Sigmoid colon (tissue), 7 donors: ENCODE measurements at places on chromosomes 2 and 18. TPM values are rescaled to one million over a fixed set of nuclear protein-coding genes. Genes with fewer than 3 reads are reported as not detected.

The DSG4 gene
- not detected for total RNA-seq

The STK39 gene
- total RNA-seq: 26.3 TPM

The TBR1 gene
- total RNA-seq: not detected

- peak; percentile 53 for DNase-seq
- H3K27me3 ChIP-seq: no peaks in the 10 kb centered on the region
- H3K4me3 ChIP-seq: no peak overlapping the region
- no peak overlapping the region for H3K27ac ChIP-seq
- no peaks in the 10 kb centered on the region for H3K36me3 ChIP-seq
- H3K4me1 ChIP-seq: peaks cover 5% of the 10 kb centered on the region
Observed at GRCh38 chr2:240922982-240923537, 16.9 kb downstream of the CROCC2 start.

- no peak overlapping the region for H3K4me3 ChIP-seq
- peaks cover 20% of the 10 kb centered on the region for H3K4me1 ChIP-seq
- H3K27me3 ChIP-seq: peaks cover 19% of the 10 kb centered on the region
- no peak for DNase-seq
Observed at GRCh38 chr18:74454279-74454751, 2.8 kb downstream of the DIPK1C start.

DNA sequence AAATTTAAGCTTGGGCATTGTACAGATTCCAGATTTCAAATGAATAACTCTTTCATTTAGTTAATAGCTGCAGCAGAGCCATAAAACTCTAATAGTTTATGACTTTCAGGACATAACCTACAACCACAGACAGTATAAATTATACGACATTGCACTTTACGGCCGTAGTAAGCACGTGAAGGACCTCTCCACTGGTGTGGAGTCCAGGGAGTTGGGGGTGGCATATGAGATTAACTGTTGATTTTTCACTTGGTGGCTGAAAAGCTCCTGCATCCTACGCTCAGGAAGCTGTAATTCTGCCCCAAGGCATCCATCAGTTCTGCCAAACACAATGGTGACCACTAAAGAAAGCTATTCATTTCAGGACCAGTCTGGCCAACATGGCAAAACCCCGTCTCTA, 376.2 kb downstream of the SOX11 start:
- no peak overlapping the region for H3K27ac ChIP-seq
- H3K4me1 ChIP-seq: peaks cover 10% of the 10 kb centered on the region
- no peaks in the 10 kb centered on the region for H3K36me3 ChIP-seq
- H3K4me3 ChIP-seq: no peak overlapping the region
- H3K27me3 ChIP-seq: no peaks in the 10 kb centered on the region

- H3K4me1 ChIP-seq: peaks cover 8% of the 10 kb centered on the region
- H3K36me3 ChIP-seq: no peaks in the 10 kb centered on the region
- H3K27ac ChIP-seq: no peak overlapping the region
- no peak for DNase-seq
- H3K27me3 ChIP-seq: no peaks in the 10 kb centered on the region
Observed at GRCh38 chr18:33603454-33603853, 25.4 kb downstream of the ASXL3 start.

DNA sequence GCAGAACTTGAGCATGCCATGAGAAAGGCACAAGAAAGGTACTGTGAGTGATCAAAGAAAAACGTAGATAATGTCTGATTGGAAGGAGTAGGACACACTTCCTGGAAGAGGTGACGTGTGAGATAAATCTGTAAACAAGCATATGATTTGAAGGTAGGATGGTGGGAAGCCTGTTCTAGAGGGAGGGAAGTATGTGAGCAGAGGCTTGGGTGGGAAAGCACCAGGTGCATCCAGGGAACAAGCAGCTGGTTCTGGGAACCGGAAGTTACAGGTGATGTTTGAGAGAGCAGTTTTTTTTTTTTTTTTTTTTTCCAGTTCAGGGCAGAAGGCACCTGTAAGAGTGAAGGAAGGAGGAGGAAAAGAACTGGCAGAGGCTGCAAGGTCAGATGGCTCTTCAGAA, 116.6 kb upstream of the EFEMP1 start:
- DNase-seq: no peak
- H3K36me3 ChIP-seq: no peaks in the 10 kb centered on the region
- H3K4me1 ChIP-seq: no peaks in the 10 kb centered on the region
- no peaks in the 10 kb centered on the region for H3K27me3 ChIP-seq
- H3K4me3 ChIP-seq: no peak overlapping the region

DNA sequence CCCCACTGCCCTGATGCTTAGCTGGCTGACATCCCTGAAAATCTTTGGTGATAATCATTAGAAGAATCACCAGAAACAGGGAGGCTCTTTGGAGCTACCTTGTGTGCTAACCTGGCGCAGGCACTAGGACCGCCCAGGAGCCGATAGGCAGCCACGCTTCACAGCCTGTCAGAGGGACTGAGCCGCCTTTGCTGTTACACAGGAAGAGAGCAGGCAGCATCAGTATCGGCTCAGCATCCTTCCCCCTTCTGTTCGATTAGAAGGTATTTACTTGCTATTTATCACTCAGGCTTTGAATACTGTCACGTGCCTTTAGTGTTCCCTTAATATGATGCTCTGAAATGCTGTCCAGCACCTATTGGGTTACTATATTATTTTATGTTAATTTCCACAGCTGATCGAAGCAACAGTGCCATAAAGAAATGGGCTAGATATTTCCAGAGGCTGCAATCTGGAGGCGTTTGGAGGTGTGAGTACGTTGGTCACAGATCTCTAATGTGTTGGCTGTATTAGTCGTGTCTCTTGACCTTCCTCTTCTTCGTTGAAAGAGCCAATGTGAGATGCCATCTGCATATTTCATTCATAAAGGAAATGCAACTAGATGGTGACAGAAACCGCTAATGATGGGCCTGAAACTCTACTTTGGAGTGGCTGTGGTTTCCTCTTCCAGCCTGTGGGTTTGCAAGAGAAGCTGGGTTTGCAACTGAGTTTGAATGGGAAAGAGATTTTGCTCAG, 110.4 kb upstream of the RAB27B start:
- H3K27ac ChIP-seq: no peak overlapping the region
- no peak for DNase-seq
- no peaks in the 10 kb centered on the region for H3K4me1 ChIP-seq
- no peak overlapping the region for H3K4me3 ChIP-seq
- no peaks in the 10 kb centered on the region for H3K27me3 ChIP-seq

The CHPF gene
- 21.3 TPM for total RNA-seq

- no peak overlapping the region for H3K4me3 ChIP-seq
- H3K36me3 ChIP-seq: no peaks in the 10 kb centered on the region
- no peak for DNase-seq
Observed at GRCh38 chr2:130791617-130791939, 36.2 kb downstream of the AMER3 start.

- peaks cover 8% of the 10 kb centered on the region for H3K36me3 ChIP-seq
- H3K27ac ChIP-seq: no peak overlapping the region
- no peak for DNase-seq
- no peaks in the 10 kb centered on the region for H3K4me1 ChIP-seq
- no peak overlapping the region for H3K4me3 ChIP-seq
- no peaks in the 10 kb centered on the region for H3K27me3 ChIP-seq
Observed at GRCh38 chr2:38584881-38585280, 17.8 kb downstream of the HNRNPLL start.

The BCL11A gene
- 22.1 TPM for total RNA-seq
